ENCODE measurements at places on chromosomes 3 and 15. TPM values are rescaled to one million over a fixed set of nuclear protein-coding genes. Genes with fewer than 3 reads are reported as not detected.

DNA sequence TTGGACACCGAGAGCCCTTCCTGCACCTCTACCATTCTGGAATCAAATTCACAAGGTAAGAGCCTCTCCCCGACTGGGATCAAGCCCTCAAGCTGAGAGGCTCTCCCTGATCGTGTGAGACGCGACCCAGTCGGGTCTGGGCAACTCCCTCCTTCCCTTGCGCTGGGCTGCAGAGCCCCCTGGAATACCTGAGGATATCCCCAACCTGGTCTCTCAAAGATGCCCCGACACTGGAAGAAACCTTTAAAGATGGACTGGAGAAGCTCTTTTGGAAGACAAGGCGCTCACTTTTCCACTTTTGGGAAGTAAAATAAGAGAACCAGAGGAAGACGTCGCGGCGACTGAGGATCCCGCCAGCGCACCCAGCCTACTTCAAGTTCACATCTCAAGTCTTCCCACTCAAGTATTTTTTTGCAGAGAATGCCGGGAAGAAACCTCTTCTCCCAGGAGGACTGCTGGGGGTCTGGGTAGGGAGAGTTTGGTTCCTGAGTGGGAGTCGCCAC lies 33.8 kb downstream of the ZIC4 start:
- DNase-seq, result no peak

DNA sequence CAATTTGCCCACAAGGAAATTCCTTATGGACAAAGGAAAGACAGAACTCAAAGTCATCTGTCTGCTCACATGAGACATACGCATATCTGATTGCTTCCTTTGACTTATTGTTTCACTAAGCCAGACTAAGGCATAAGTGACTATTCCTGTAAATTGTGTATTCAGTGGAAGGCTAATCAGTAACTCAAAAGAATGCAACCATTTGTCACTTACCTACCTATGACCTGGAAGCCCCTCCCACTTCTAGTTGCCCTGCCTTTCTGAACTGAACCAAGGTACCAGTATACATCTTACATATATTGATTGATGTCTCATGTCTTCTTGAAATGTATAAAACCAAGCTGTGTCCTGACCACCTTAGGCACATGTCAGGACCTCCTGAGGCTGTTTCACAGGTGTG lies 53.5 kb upstream of the PROK2 start:
- no peak for DNase-seq

DNA sequence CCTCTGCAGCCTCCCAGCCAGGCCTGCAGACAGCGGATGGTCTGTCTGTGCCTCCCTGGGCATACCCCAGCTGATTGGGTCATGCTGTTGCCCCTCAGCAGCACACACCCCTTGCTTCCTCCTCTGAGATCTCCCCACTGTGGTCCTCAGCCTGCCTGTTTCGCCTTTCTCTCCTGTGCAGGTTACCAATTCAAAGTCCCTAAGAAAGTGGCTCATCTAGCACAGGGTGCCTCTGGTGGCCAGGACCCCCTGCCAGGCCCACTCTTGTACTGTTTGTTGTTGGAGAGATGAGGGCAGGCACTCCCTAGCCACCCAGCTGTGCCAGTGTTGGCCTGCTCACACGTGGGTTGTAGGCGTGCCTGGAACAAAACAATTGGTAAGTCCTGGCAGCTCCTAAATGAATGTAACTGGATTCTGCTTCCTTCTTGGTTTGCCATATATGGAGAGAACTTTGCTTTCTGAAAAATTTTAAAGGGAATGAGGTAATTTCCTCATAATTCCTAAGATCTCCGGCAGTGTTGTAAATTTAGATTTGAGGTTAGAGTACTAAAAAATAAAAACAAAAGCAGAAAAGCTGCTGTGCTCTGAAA lies 213.2 kb upstream of the IL12A start:
- peak; percentile 77 for DNase-seq

DNA sequence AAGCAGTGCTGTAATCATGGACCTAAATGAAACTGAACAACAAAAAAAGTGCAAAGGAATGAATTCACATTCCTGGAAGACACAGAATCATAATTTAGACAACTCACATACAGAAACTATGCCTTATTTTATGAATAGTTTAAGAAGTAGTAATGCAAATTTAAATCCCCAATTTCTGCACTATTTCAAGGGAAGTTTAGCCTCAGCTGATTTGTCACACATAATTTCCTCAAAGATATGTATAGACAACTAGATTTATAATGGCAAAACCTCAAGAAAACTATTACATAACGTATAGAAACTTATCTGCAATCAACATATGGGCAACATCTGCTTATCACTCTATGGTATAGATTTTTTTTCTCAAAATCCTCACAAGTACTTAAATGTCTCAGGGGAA lies 7.8 kb upstream of the PTX3 start:
- DNase-seq, result no peak

- no peak for DNase-seq
These were observed 158.1 kb downstream of the DIPK2A start for GRCh38 chr3:144129536-144130214.

DNA sequence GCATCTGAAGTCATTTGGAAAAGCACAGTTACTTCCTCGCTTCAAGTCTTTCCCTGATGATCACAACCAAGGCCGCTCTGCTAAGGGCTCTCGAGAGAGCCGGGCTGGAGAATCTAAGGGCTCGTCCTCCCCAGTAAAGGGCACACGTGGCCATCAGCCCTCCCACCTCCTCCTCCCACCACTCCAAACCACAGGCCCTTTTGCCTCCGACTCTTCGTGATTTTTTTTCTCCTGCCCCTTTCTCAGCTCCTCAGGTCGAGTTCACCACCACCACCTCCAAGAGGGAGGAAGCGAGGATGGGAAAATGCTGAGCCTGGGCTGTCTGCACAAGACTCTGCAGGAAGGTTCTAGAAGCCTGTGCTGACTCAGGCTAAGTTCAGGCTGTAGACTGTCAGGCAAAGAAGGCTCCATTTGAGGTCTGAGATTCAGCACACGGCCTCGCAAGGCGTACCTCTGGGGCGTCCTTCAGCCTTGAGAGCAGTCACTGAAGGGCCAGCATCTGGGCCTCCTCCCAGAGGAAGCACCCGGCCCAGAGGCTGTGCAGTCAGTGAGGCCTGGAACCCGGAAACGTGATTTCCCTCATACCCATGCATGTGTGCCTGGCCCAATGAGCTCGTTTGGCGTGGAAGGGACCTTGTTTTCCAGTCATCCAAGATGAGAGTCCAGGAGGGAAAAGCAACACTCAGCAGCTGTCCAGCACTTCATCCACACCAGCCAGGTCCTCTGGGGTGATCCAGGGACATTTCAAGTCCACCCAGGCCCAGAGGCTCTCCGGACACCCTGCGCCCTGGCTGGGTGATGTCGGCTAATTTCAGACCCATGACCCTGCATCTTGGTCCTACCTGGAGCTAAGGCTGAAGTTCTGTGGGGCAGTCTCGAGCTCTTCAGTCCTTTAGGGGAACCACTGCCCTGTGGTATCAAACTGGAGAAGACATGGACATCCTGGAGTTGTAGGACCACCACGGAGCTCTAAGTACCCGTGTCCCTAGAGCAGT lies 196.8 kb downstream of the XXYLT1 start:
- no peak for DNase-seq

DNA sequence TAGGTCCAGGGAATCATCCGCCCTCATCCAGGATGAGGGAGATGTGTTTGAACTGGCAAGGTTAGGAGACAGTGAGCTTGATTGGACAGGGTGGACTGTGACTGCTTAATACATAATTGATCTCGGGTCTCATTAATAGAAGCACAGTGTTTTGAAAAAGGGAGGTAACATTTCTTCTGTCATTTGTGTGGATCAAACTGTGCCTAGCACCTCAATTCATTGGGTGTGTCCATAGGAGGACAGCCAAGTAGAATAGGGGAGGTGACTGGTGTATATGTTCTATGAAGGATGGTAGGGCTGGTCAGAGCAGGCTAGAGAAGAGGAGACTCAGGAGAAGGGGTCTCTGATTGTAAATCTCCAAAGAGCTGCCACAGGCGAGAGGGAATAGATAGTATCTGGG lies 2.8 kb upstream of the INSYN1 start:
- DNase-seq, result no peak

GRCh38 chr3:119870512-119870911 lies 88.6 kb downstream of the NR1I2 start:
- DNase-seq, result no peak

DNA sequence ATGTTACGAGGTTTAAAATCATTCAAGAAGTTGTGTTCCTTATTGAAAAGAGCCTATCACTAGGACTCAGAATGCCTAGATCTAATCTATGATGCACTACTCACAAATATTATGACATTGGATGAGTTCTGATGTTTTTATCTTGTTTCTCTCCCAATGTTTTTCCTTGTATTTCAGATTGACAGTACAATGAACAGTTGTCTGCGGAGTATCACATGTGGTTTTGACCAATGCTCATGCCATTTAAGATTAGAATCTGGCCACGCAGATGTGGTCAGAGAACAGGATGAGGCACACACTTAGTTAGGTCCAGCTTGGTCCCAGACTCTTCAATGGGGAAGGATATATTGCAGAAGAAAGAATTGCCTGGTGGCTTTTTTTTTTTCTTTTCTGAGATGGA lies 25.6 kb upstream of the CCDC50 start:
- no peak for DNase-seq

DNA sequence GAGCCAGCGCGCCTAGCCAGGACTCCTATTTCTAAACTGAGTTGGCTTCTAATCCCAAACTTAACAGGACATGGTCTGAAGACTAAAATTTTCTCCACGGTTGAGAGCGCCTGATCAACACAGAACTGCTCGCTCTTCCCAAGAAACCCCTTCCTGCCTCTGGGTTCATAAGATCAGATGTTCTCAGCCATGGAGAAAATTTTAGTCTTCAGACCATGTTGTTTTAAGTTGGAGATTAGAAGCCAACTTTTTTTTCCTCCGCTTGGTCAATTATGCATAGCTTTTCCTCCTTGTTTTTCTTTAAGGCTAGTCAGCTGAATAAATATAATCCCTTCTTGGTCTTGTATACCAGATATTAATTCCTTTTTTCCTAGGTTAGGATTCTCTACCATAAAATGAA lies 356.6 kb upstream of the ADAMTS9 start:
- DNase-seq, result no peak

GRCh38 chr3:182148360-182148759 lies 436.6 kb downstream of the SOX2 start:
- no peak for DNase-seq

DNA sequence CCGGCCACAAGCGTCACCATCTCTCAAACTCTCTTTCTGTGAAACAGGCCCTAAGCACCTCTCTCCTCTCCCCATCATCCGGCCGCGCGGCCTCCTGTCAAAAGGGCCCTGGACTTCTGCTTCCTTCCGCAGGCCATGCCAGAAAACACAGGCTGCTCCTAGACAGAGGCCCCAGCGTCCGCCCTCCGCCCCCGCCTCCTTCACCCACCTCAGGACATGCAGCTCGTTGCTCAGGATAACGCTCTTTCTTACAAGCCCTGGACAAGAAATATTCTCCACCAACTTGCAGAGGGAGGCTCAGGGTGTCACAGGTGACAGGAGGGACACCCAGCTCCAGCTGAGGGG lies 212.0 kb downstream of the XXYLT1 start:
- DNase-seq, result no peak

DNA sequence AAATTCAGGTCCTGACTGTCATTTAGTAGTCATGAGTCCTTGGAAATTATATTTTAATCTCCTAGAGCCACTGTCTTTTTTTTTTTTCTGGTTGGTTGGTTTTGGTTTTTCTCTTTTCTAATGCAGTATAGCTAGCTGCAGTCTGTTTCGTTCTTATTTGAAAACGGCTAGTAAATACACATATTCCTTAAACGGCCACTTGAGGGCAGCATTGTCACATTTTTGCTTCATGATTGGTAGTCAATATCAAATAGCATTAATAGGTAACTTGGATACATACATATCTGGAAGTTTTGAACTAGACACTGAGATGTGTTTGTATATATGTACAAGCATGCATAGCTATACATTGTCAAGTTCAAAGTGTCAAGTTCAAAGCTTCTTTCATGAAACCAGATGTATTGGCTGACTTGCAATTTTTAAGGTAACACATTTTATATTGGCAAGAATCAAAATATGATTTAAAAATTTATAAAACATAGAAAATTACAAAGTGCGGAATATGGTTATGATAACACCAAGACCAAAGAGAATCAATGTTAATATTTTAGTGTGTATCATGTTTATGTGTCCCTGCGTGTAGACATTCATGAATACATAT lies 22.5 kb downstream of the GABRA5 start:
- DNase-seq, result peak; percentile 74

DNA sequence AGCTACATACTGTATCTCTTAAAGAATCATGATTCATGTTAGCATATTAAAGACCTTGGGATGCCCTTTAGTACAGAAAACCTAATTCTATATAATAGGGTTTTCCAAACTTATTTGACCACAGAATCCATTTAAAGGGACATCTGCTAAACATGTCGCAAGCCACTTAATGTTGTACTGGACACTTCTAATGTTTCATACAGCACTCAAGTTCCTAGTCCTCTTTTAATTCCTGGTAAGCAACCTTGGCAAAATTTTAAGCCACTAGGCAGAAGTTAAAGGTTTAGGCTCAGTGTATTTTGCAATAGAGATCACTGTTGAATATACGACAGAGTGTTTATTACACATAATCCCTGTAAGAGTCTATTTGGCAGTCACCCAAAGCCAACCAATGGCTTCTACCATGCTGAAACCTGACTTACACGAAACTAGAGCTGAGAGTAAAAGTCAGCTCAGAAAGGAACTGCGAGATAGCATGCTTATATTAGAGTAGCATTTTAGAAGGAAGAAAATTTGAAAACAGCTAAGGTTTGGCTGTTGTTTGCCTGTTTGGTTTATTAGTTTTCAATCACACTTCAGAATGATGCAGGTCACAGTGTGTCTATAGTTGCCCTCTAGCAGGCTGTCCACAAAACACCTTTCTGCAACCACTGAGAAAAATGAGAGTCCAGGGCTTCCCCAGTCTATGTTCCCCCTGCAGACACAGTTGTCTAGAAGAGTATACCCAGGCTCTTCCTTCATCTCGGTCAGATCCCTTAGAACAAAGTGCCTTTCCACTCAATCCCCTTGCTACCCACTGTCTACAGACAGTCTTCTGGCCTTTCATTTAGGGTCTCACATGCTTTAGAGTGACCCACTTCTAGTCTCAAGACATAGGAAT lies 104.4 kb downstream of the FMN1 start:
- no peak for DNase-seq

GRCh38 chr15:83282776-83283137 lies 1.7 kb downstream of the BNC1 start:
- DNase-seq, result peak; percentile 61

The CTXN2 gene
- total RNA-seq, result 0.60 TPM

The TGM5 gene
- total RNA-seq, result not detected

The TPRG1 gene
- total RNA-seq, result 0.71 TPM

The KBTBD13 gene
- total RNA-seq, result not detected

The EXD1 gene
- total RNA-seq, result 0.41 TPM

All from neural progenitor cell (in vitro differentiated cells).